ENCODE measurements at places on chromosomes 1 and 21.

GRCh38 chr1:209318181-209319056 lies 265.1 kb upstream of the CAMK1G start:
- no peak for DNase-seq

- no peak for DNase-seq
Observed at GRCh38 chr1:183505454-183506089, 33.3 kb downstream of the SMG7 start.

DNA sequence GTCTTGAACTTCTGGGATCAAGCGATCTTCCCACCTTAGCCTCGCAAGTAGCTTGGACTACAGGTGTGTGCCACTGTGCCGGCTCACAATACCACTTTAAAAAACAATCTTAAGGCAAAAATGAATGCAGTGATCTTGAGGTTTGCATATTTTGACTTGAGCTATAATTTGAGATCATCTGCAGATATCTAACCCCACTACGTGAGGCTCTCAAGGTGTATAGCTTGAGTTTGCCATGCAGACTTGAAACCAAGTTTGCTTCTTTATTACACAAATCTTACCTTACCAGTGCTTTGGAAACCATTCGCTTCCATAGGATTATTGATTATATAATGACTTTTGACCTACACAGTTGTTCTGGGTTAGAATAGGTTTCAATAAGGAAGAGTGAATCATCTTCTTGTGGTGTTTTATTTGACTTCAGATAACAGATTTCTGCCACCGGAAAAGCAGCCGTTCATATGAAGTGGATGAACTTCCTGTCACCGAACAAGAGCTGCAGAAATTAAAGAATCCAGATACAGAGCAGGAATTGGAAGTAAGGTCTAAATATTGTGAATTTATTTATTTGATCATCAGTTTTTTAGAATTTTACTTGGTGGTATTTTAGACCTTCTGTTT lies 155.1 kb downstream of the VPS13D start:
- no peak for DNase-seq

DNA sequence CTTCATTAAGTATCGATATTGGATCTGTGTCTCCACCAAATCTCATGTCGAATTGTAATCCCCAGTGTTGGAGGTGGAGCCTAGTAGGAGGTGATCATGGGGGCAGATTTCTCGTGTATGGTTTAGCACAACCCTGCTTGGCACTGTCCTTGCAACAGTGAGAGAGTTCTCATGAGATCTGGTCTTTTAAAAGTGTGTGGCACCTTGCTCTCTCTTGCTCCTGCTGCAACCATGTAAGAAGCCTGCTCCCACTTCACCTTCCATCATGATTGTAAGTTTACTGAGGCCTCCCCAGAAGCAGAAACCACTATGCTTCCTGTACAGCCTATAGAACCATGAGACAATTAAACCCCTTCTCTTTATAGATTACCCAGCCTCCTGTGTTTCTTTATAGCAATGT lies 424.4 kb downstream of the NPHP4 start:
- DNase-seq: no peak

GRCh38 chr1:52474807-52475206 lies 70.4 kb downstream of the PRPF38A start:
- no peak for DNase-seq

All from stimulated activated CD8-positive, alpha-beta memory T cell treated with anti-CD3 and anti-CD28 coated beads, Interleukin-15, amount 100 ng/mL, for 1 hour (primary cell).